Right hindlimb (tissue), 1 donor: ENCODE measurements at places on chromosomes 4 and X.

DNA sequence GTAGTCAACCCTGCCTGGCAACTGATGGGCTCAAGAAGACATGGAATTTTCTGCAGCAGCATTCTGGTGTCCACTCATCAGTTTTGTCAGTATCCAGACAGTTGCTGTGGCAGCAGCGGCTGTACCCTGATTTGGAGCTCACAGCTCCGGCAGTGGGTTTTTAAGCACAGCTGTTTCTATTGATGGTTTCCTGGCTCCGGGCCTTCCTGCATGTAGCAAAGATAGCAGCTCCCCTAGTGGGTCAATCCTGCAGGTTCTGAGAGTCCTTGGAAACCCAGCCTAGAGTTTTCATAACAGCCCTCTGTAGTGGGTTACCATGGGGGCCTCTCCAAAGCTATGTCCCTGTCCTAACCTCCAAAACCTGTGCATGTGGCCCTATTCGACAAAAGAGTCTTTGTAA, 84.0 kb upstream of the ATP6AP2 start:
- peak; percentile 71 for DNase-seq

DNA sequence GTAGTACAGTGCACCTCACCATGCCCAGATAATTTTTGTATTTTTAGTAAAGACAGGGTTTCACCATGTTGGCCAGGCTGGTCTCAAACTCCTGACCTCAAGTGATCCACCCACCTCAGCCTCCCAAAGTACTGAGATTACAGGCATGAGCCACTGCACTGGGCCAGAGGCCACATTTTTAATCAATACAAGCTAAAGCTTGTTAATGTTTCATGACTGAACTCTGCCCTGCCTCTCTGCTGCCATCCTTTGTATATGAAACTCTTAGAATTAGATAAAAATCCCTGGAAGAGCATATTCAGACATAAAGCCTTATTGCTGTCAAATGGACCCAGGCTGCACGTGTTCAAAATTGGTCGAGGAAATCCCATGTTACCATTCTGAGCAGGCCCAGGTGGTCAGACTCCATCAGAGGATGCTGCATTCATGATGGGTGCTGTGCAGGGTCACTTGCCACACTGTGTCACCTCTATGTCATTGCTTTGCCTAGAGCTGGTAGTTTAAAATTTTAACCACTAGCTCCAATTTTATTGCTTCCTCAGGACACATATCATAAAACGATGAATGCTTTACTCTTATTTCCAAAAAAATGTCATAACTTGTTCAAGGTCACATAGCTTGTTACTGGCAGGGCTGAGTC, 45.2 kb downstream of the LNX1 start:
- no peak for DNase-seq

GRCh38 chrX:12950851-12951594, 23.9 kb upstream of the TMSB4X start:
- no peak for DNase-seq

GRCh38 chr4:153215921-153216320, 11.7 kb downstream of the TRIM2 start:
- DNase-seq = no peak

GRCh38 chr4:99024481-99025275, 29.2 kb downstream of the METAP1 start:
- DNase-seq = no peak

GRCh38 chr4:168487282-168488035, 7.2 kb upstream of the DDX60L start:
- no peak for DNase-seq

DNA sequence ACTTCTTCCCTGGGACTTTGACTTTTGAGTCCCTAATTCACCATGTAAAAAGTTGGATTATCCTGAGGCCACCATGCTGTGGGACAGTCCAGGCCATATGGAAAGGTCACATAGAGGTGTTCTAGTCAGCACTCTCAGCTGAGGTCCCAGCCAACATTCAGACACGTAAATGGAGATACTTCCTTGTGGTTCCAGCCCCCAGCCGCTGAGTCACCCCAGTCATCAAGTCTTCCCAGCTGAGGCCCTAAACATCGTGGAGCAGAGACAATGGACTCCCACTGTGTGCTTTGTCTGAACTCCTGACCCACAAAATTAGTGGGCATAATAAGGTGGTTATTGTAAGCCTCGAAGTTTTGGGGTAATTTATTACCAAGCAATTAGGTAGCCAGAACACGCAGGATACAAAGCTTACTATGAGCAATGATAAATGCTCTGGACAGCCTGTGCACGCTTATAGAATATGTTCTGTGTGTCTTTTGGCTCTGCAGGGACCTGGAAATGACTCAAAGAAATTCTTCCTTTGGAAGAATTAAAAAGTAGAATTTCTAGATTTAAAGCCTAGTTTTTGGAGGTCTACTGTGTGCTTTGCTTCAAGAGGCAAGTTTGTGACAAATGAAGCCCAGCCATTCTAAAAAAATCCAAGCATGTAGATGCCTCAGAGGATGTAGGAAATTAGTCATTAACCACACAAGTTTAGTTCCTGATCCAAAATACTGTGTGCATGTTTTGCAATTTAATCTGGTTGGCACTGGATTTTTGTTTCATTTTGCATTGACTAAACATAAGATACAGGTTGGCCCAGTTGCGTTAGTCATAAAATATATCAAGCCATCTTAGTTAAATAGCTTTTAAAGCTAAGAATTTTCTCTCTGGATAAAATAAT, 33.2 kb upstream of the SLC9A7 start:
- no peak for DNase-seq

GRCh38 chrX:136176399-136176825, 29.1 kb downstream of the FHL1 start:
- DNase-seq = peak; percentile 31

GRCh38 chr4:39706741-39707511, 9.0 kb downstream of the UBE2K start:
- no peak for DNase-seq

GRCh38 chrX:26822448-26822847, 606.5 kb downstream of the MAGEB5 start:
- DNase-seq = no peak

DNA sequence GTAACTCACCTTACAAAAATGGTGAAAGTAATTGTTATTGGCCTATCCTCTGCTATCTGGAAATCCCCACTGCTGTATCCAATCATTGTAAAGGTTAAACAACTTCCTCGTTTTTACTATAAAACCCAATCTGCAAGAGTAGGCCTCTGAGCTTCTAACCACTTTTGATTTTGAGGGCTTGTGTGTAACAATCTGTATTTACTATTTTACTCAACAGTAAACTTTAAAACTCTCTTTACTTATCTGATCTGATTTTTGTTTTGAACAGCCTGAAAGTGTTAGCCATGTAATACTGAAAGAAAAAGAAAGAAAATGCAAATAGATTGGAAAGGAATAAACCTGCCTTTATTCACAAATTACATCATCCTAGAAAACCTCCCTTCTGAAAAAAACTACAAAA, 63.1 kb downstream of the SLC10A7 start:
- DNase-seq = no peak

DNA sequence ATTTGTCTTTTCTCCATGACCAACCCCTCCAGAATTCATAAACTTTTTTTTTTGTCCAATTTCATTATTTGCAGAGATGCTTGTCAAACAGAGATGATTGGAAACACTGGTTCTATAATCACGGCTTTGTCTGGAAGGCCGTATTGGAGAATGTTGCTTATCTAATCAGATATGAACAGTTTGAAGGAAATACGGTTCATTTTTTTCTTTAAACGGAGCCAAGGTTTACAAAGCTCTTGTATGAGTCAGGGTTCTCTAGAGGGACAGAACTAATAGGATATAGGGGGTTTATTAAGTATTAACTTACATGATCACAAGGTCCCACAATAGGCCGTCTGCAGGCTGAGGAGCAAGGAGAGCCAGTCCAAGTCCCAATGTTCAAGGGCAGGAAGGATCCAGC, 1415.8 kb downstream of the C4orf33 start:
- DNase-seq = no peak

DNA sequence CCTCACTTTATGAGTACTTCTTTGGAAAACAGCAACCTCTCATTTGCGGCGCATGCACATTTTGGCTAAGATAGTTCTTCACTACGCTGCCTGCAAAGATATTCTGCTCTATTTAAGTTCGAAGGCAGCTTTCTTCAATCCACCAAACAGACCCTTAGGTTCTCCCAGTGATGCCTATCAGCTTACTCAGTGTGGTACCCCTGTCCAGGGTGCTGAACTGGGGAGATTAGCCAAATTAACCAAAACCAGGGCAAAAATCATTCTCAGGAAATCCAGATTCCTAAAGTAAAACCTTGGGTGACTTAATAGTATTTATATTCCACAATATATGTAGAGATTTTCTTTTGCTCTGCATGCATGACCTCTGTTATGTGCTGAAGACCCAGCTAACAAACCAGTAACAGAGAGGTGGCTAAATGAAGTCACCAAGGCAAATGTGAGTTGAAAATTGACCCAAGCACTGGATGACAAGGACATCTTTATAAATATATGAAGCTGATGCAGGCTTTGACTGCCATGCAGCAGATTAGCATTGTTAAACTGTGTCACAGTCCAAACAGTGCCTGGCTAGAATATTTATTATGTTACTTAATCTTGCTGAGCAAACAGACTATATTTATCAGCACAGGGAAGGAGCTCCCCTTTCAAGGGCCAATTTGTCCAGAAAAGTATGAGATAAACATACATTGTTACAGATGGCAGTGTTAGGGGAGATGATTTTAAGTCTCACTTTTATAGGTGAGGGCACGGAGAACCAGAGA, 418.2 kb downstream of the STIM2 start:
- DNase-seq = peak; percentile 58

GRCh38 chrX:72305286-72306084, at the start of gene CITED1:
CITED1 (minus strand) TSS chrX:72305914; CDS start chrX:72302869, 3,045 bp downstream.
- DNase-seq = peak; percentile 47

- no peak for DNase-seq
Observed at GRCh38 chr4:168101026-168101425, 8.7 kb downstream of the ANXA10 start.
